ENCODE measurements at places on chromosomes 6 and 20.

DNA sequence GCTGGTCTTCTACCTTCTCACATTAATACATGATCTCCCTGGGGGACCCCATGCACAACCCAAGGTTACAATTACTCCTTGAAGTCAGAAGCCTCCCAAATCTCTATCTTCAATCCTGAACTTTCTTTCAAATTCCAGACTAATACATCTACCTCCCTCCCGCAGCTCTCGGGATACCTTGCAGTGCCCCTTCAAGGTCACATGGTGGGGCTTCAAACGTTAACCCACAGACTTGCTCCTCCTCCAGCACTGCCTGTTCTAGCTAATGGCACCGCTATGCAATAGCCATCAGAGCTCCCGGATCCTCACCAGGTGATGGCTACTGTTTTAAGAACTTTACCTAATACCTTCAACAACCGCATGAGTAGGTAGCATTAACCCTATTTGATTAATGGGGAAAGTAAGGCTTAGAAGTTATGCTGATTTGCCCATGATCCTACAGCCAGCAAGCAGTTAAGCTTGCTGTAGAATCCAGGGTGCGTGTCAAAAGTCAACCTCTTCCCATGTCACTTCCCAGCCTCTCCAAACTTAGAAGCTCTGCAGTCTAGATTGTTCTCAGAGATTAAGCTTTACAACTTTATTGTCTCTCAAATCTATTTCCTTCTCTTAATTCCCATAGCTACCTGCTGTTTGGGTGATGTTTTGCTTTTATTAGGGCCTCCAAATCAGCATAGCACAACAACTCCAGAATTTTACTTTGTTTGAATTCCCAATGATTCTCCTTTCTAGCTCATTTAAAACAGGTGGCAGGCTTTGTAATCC, 44.7 kb downstream of the PLAGL1 start:
- DNase-seq: no peak

GRCh38 chr6:38078671-38079070, 259.1 kb downstream of the ZFAND3 start:
- no peak for DNase-seq

- DNase-seq: no peak
These were observed 565.1 kb downstream of the C6orf118 start for GRCh38 chr6:164744301-164744700.

- no peak for DNase-seq
These were observed 243.3 kb downstream of the EPHA7 start for GRCh38 chr6:93176070-93176469.

- no peak for DNase-seq
These were observed 178.3 kb downstream of the THBS2 start for GRCh38 chr6:169075211-169075914.

- no peak for DNase-seq
These were observed 147.9 kb upstream of the PRND start for GRCh38 chr20:4573564-4574355.

- DNase-seq: no peak
These were observed at the start of gene PERP for GRCh38 chr6:138107078-138107751. PERP (minus strand) TSS chr6:138107419; CDS start chr6:138107340, 79 bp downstream.
